ENCODE measurements at places on chromosomes 5 and 9.

DNA sequence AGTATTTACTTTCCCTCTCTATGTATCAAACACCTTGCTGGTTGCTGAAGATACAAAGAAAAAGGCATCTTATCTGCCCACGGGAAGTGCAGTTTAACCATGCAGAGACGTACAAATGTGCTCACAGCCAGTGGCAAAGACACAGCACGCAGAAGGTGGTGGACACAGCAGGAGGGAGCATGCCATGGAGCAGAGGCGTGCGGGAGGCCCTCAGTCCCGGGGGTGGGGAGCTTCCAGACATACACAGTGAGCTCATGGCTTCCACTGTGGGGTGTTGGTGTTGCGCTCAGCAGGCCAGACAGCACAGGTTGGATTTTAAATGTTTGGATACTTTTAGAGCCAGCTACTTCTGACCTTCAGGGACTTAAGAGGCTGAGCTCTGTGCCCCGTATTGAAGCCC is 8.8 kb upstream of the BARX1 start:
- no peak for DNase-seq

GRCh38 chr9:84255696-84256095 is 84.9 kb downstream of the SLC28A3 start:
- no peak for DNase-seq

DNA sequence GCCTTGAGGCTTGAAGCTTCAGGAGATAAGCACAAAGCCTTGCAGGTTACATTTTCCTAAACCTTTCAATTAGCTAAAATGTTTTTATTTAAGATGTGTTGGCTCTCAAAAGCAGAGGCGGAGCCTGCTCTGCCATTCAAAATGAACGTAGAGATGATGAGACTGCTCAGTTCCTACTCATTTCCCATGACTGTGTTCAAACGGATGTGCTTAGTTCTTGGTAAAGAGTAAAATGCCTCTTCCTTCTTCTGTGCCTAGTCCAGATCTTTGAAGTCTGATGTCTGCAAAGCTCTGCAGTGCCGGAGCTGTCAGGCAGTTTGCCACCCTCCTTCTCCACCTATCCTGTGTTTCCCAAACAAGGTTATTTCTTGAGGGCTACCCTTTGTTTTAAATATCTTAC is 46.3 kb upstream of the ADAMTSL1 start:
- no peak for DNase-seq

DNA sequence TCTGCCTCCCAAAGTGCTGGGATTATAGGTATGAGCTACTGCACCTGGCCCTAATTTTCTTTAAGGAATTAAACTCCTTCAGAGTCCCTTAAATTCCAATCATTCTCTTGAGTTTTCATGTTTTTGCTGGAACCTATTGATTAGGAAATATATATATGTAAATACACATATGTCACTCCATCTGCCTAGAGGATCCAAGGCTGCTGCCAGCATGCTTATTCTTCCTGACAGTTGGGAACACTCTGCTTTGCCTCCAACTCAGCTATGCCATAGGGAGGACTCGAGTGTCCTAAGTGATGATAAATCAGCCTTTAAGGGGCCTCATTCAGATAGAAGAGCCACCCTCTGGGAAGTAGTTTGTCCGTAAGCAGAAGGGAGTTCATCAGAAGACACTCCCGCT is 21.8 kb downstream of the MFAP3 start:
- no peak for DNase-seq

GRCh38 chr5:109365653-109366052 is 44.1 kb downstream of the PJA2 start:
- no peak for DNase-seq

- no peak for DNase-seq
Measured at GRCh38 chr5:96663608-96664007, 1.4 kb downstream of the CAST start.

GRCh38 chr5:172638209-172638768 is 2.8 kb upstream of the NEURL1B start:
- no peak for DNase-seq

DNA sequence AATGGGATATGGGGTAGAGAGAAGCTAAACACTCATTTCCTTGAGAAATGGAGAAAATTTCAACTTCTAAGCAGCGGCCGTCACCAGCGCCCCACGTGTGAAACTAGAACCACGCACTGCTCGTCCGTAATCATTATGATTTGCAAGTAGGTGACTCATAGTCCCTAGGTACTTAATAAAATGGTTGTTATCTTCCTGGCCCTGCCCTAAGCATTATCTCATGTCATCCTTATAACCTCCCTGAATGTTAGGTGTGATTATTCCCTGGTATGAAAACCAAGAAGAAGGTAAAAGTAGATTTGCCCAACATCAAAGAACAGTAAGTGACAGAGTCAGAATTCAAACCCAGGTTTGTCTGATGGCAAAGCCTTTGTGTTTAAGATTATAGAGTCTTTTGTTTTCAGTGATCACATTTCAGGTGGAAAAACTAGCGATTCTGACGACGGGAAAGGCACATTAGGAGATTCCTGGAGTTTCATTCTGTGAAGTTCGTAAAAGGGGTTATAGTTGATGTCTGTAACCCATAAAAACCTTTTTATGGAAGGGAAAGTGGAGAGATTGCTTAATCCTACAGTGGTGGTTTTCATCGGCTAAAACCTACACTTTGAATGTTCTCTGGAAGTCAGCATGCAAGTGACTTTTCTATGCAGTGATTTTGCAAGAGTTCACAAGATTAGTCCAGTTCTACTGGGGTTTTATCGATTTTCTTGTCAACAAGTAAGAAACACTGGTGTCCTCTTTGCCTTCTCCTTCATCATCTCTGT is 202.9 kb upstream of the WWC1 start:
- DNase-seq: no peak

- no peak for DNase-seq
Measured at GRCh38 chr5:176948458-176948857, 49.3 kb upstream of the HK3 start.

- no peak for DNase-seq
Measured at GRCh38 chr5:41410737-41411136, 99.7 kb downstream of the PLCXD3 start.

GRCh38 chr9:123925819-123926218 is 4.1 kb downstream of the DENND1A start:
- DNase-seq: no peak

- no peak for DNase-seq
Measured at GRCh38 chr5:43227655-43228054, 35.6 kb downstream of the NIM1K start.

GRCh38 chr5:2751592-2752021 is at the start of gene IRX2:
Gene IRX2, minus strand, starts transcription at chr5:2751677. Its CDS starts 264 bp downstream, at chr5:2751413.
- no peak for DNase-seq

DNA sequence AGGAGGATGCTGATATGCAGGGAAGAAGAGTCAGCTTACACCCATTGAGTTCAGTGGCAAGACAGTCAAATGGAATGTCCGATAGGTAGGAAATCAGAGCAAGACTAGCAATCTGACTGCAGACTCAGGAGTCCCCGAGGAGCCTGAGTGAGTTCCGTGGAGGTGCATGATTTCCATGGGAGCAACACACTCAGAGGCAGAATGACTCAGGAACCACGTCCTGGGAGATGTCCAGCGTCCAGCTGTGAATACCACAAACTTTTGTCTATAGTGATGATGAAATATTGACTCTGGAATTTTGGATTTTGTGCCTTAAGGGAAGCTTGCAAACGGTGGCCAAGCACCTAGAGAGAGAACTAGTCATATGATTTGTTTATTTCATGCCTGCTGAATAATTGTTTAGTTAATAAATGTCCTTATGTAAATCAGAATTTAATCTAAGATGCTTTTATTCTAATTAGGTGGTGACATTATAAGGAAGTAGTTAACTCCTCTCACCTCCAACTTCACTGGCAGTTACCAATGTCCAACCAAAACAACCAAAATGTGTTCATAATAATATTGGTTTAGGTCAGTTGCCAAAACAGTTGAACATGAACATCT is 100.4 kb downstream of the PDE4D start:
- no peak for DNase-seq

GRCh38 chr9:127166651-127167524 is 44.5 kb upstream of the ANGPTL2 start:
- no peak for DNase-seq

GRCh38 chr5:87329114-87329513 is 61.4 kb downstream of the RASA1 start:
- DNase-seq: no peak
